ENCODE measurements at places on chromosomes 11 and 22.

GRCh38 chr22:47036936-47037485 lies 274.6 kb downstream of the TBC1D22A start:
- no peak for DNase-seq

DNA sequence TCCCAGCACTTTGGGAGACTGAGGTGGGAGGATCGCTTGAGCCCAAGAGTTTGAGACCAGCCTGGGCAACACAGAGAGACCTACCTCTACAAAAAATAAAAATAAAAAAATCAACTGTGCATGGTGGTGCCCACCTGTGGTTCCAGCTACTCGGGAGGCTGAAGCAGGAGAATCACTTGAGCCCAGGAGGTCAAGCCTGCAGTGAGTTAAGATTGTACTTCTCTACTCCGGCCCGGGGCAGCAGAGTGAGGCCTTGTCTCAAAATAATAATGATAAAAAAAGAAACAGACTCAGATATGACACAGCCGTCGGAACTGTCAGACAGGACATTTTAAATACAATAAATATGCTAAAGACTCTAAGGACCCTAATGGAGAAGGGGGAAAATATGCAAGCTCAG lies 18.4 kb downstream of the ASCL2 start:
- DNase-seq: no peak

- no peak for DNase-seq
Measured at GRCh38 chr11:35298369-35298768, 121.0 kb downstream of the SLC1A2 start.

GRCh38 chr11:74171630-74171968 lies 510 bp downstream of the PPME1 start:
- DNase-seq: no peak

DNA sequence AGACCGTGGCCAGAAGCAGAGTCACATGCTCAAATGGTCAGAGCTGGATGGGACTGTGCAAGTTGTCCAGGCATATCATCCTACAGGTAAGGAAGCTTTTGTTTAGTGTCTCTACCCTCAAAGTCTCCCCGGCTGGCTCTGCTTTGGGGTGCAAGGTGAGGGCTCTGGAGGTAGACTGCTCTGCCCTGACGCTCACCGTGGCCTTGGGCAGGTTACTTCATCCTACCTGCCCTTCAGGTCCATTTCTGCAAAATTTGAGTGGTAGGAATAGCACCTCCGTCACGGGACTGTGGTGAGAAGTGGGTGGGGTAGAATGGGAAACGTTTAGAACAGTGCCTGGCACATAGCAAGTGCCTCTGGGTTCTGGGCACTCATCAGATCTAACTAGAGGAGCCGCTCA lies 42.2 kb downstream of the NAT10 start:
- no peak for DNase-seq

GRCh38 chr11:72239313-72239848 lies 4.6 kb downstream of the PHOX2A start:
- no peak for DNase-seq

DNA sequence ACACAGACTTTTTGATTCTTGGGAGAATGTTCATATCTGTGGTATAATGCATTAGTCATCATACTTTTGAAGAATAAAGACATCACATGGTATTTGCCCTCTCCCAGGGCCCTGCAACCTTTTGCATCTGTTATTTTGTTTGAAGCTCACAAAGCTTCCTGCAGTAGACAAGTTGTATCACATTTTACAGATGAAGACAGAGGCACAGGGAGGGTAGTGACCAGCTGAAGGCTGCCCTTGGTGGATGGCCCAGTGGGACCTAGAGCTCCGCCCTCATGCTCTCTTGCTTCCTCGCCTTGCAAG lies 66.4 kb downstream of the UBASH3B start:
- no peak for DNase-seq

DNA sequence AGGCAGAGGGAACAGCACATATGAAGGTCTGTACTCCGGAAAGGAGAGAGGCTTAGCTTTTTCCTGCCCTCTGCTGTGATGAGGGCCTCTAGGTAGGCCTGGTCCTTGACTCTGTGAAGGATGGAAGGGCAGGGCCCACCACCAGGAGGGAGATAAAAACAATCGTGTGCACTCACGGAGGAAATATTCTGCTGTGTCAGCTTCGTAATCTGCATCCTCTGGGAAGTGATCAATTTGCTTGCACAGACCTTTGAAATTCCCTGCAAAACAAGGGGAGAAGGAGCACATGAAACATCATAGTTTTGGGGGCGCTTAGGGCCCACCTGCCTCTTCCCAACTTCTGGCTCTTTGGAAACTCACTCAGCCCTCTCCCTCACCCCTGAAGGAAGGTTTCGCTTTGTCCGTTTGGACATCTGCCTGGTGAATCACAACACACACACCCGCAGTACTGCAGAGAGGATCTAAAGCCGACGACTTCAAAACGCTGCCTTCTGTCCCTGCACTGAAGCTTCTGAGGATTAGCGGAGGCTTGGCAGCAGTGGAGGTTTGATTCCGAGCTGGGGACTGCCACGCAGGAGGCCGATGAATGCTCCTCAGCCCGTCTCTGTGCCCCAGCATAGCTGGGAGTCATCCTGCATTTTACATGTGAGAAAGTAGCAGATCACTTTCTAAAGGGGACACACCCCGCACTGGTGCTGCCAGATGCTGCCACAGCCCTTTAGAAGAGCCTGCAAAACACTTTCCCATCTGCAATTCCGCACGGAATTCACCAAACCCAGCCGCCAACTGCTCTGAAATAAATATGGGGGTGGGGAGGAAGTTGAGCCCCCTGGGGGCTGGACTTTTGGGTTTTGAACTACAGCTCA lies 58.6 kb upstream of the EIF3D start:
- DNase-seq: no peak

DNA sequence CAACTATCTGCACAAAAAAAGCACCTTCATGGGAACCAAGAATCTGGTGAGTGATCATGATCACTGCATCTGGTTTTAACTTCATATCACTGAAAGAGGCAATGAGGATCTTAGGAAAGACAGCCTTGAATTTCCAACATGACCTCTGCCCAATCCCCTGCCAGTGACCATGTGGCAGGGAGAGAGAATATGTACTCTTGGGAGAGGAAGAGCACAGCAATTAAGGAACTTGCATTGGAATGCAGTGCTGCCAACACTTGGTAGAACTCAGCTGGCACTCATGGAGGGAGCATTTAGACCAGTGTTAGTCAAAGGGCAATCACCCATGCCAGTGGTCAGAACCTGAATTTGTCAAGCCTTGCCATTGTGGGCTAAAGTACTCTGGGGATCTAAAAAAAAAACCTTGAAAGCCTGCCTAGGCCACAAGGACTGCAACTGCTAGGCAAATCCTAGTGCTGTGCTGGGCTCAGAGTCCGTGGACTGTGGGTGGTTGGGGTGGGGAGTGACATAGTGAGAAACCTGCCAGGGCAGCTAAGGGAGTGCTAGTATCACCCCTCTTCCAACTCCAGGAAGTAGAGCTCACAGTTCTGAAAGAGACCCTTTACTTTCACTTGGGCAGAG lies 23.1 kb downstream of the JRKL start:
- no peak for DNase-seq

- DNase-seq: no peak
Measured at GRCh38 chr11:48090174-48090573, 109.8 kb downstream of the PTPRJ start.
